Large intestine (tissue), 12 donors: ENCODE measurements at places on chromosomes 7 and 10. TPM values are rescaled to one million over a fixed set of nuclear protein-coding genes. Genes with fewer than 3 reads are reported as not detected.

The SPDYE1 gene
- polyA plus RNA-seq: 0.72 TPM

The TMEM273 gene
- 5.5 TPM for polyA plus RNA-seq

- DNase-seq: no peak
Measured at GRCh38 chr10:63646491-63646890, 125.3 kb downstream of the REEP3 start.

- DNase-seq: no peak
Measured at GRCh38 chr7:121214657-121215056, 114.1 kb upstream of the WNT16 start.

- DNase-seq: no peak
Measured at GRCh38 chr10:113550365-113550764, 2.5 kb upstream of the HABP2 start.

The ABCB1 gene
- 7.0 TPM for polyA plus RNA-seq

The ERVW-1 gene
- polyA plus RNA-seq: 0.76 TPM

- DNase-seq: no peak
Measured at GRCh38 chr7:31160941-31161340, 108.8 kb downstream of the ADCYAP1R1 start.

DNA sequence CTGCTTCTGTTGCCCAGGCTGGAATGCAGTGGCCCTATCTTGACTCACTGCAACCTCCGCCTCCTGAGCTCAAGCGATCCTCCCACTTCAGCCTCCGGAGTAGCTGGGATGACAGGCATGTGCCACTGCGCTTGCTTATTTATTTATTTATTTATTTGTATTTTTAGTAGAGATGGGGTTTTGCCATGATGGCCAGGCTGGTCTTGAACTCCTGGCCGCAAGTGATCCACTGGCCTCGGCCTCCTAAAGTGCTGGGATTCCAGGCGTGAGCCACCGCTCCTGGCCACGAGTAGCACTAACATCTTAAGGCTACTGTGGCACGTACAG, 70.9 kb downstream of the CARD11 start:
- no peak for DNase-seq

- DNase-seq: no peak
Measured at GRCh38 chr7:1154172-1154739, 5.7 kb downstream of the ZFAND2A start.

DNA sequence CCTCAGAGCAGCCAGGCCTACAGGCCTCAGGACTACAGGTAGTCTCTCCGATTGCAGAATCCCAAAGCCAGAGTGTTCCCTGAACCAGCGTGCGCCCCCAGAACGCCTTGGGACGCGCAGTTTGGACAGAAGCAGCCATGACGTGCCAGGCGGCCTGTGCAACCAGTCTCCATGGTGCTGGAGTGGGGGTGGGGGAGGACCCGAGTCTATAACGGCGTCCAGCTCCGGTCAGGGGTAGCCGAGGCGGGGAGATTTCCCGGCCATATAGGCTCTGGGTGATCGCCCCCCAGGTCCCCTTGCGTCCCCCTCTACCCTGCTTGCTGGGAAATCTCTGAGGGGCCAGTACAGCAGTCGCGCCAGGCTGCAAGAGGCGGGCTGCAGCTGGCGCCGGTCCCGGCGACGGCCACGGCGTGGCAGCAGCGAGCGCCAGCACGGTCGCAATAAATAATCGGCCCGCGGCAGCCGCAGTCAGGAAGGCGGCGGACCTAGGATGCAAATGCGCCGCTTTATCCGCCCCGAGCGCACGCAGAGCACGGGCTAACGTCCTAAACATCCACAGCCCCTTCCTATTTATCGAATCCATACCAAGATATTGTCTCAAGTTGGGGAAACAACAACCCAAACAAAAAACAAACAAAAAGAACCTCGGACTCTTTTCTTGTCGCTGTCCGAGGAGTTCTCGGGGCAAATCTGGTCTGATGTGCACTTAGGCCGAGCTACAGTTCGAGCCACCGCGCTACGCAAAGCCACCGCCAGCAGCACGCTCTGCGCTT, 1.6 kb downstream of the HOXA3 start:
- no peak for DNase-seq

GRCh38 chr7:55044791-55045190, 26.0 kb downstream of the EGFR start:
- DNase-seq: no peak

- no peak for DNase-seq
Measured at GRCh38 chr7:116259156-116259870, 49.0 kb downstream of the TES start.

- DNase-seq: no peak
Measured at GRCh38 chr10:132493246-132493755, 44.3 kb upstream of the INPP5A start.

DNA sequence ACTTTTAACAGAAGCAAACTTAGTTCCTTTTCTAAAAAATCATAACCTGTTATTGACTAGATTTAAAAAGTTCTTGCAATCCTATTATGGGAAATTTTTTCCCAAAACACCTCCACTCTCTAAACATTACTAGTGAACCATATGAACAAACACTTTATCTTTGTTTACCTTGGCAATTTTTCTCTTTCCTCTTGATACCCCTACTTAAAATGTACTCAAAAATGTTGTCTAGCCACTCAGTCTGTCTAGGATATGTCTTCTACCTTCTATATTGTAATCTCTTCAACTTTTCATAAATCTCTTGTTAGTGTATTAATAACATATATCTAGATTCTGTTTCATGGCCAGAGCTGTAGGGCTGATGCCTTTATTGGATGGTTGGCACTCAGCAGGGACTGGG, 630.0 kb upstream of the GRM3 start:
- DNase-seq: no peak

GRCh38 chr7:108016841-108017775, 14.1 kb upstream of the LAMB1 start:
- DNase-seq: no peak

DNA sequence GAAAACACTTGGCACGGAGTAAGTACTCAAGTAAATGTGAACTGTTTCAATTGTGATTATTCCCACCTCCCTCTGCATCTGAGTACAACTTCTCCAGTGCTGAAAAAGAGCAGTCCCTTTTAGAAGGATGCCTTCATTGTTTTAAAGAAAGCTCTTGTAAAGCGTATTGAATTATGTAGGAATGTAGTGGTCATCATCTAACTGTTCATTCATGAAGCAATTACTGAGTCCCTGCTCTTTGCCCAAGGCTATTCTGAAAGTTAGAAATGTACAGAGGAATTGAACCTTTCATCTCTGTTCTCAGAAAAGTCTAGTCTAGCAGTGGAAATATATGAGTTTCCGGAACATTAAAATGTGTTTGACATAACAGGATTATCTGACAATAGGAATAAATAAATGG, 127.8 kb downstream of the CACNB2 start:
- DNase-seq: no peak

- no peak for DNase-seq
Measured at GRCh38 chr10:103729851-103730250, 125.5 kb downstream of the SH3PXD2A start.

GRCh38 chr7:7183061-7183837, 905 bp downstream of the C1GALT1 start:
- peak; percentile 31 for DNase-seq

The PYROXD2 gene
- 14.4 TPM for polyA plus RNA-seq

The CLDN4 gene
- polyA plus RNA-seq: 395 TPM

- no peak for DNase-seq
Measured at GRCh38 chr7:2516194-2516555, 3.4 kb upstream of the LFNG start.

The LRRD1 gene
- 0.19 TPM for polyA plus RNA-seq
